ENCODE measurements at places on chromosomes 13 and 19. TPM values are rescaled to one million over a fixed set of nuclear protein-coding genes. Genes with fewer than 3 reads are reported as not detected.

DNA sequence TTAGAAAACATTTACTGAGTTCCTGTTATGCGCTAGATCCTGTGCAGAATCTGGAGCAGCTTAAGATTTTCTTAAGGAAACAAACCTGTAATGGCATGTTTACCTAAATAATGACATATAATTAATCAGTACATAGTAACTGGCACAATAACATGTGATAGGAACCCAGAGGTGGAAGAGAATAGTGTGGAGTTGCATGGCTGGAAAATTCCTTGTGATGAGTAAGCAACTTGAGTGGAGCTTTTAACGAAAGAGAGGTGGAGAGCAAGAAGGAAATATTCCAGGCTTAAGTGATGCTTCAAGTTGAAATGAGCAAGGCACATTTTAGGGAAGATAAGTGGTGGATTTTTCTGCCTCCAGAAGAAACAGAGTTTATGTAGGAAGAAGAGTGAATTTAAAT is 9.2 kb upstream of the GPC5 start:
- H3K27ac ChIP-seq, result no peak overlapping the region
- no peaks in the 10 kb centered on the region for H3K36me3 ChIP-seq
- no peak for DNase-seq
- H3K27me3 ChIP-seq, result no peaks in the 10 kb centered on the region
- no peaks in the 10 kb centered on the region for H3K4me1 ChIP-seq
- no peak overlapping the region for H3K4me3 ChIP-seq

DNA sequence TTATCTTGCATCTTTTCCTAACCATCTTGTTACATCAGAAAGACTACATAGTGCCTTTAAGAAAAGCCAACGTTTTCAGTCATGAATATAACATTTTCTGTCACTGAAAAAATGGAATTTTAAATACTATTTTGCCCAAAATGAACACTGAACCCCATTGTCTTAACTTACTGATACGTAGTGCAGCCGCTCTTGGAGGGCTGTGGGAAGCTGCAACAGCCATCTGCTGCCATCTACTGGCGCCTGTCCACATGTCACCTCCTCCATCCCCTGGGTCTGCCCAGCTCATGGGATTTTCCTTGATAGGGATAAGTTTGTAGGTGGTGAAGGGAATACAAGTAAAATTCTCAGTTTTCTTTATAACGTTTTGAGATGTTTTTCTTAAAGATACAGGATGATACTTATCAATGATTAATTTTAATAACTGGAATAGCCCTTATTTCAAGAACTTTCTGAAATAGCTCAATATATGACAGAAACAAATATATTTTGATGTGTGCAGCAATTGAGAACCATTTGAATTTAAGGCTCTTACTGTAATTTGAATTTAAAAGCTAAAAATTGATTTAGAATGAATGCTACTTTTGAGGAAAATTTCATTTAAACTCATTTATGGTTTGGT is 73.7 kb downstream of the GGACT start:
- DNase-seq, result no peak
- H3K27ac ChIP-seq, result no peak overlapping the region
- H3K36me3 ChIP-seq, result no peaks in the 10 kb centered on the region
- no peaks in the 10 kb centered on the region for H3K4me1 ChIP-seq

DNA sequence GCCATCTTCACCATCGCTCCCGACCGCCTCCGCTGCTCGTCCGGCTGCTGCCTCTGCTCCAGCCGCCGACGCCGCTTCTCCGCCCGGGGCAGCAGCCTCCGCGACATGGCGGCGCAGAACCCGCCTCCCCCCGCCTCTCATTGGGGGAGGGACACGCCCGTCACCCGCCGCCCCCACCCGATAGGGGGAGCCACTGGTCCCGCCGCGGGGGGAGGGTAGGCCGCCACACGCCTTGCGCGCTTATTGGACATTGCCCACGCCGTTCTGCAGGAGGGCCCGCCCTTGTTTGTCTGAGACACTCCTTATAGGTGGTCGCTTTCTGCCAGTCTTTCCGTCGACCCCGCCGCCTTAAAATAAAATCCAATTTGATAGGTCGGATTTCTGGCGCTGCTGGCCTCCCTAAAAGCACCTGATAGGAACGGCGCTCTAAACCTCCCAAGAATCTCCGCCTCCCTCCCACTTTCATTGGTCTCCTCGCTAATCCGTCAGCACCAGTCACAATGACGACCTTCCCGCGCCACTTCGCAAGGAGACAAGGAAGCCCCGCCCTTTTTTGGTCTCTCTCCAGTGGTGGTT is at the start of gene HNRNPL:
TSS of gene HNRNPL (minus strand) at position 127 of the 576 bp plus-strand sequence. CDS start at position 107, 20 bp downstream.
- peak within 1 kb of the TSS; percentile 100 for H3K4me3 ChIP-seq
- peaks cover 26% of the 10 kb centered on the region for H3K36me3 ChIP-seq
- no peaks in the 10 kb centered on the region for H3K27me3 ChIP-seq
- peak within 1 kb of the TSS; percentile 100 for H3K27ac ChIP-seq
- peak; percentile 100 for DNase-seq

DNA sequence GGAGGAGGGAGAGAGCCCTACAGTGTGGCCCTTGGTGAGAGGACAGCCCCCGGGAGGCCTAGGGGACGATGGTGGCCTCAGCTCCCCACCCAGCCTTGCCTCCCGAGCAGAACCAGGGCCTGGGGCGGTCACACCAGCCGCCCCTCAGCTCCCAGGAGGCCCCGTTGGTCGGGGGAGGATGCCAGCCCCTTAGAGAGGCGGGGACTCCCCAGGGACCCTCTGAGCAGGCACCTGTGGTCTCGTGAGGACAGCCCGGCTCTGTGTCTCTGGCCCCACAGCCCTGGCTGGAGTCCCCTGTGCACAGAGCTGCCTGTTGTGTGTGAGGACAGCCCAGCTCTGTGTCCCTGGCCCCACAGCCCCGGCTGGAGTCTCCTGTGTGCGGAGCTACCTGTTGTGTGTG is 158.8 kb downstream of the KDM4B start:
- no peak for DNase-seq
- H3K36me3 ChIP-seq, result peaks cover 12% of the 10 kb centered on the region
- no peaks in the 10 kb centered on the region for H3K27me3 ChIP-seq
- no peak overlapping the region for H3K4me3 ChIP-seq

The ZNF701 gene
- total RNA-seq, result 22.7 TPM

The INSR gene
- total RNA-seq, result 102 TPM
